ENCODE measurements at places on chromosomes 16 and 17.

- no peak for DNase-seq
Observed at GRCh38 chr17:10286324-10286723, 86.5 kb downstream of the MYH13 start.

- DNase-seq: no peak
Observed at GRCh38 chr16:88810912-88811768, 588 bp downstream of the APRT start.

- DNase-seq: no peak
Observed at GRCh38 chr17:62611728-62612127, 15.7 kb upstream of the MRC2 start.

- DNase-seq: no peak
Observed at GRCh38 chr17:76417499-76418143, 33.2 kb downstream of the SPHK1 start.
